ENCODE measurements at places on chromosomes 11 and 22.

GRCh38 chr11:127607487-127608085, 607.0 kb upstream of the KIRREL3 start:
- no peak for DNase-seq

DNA sequence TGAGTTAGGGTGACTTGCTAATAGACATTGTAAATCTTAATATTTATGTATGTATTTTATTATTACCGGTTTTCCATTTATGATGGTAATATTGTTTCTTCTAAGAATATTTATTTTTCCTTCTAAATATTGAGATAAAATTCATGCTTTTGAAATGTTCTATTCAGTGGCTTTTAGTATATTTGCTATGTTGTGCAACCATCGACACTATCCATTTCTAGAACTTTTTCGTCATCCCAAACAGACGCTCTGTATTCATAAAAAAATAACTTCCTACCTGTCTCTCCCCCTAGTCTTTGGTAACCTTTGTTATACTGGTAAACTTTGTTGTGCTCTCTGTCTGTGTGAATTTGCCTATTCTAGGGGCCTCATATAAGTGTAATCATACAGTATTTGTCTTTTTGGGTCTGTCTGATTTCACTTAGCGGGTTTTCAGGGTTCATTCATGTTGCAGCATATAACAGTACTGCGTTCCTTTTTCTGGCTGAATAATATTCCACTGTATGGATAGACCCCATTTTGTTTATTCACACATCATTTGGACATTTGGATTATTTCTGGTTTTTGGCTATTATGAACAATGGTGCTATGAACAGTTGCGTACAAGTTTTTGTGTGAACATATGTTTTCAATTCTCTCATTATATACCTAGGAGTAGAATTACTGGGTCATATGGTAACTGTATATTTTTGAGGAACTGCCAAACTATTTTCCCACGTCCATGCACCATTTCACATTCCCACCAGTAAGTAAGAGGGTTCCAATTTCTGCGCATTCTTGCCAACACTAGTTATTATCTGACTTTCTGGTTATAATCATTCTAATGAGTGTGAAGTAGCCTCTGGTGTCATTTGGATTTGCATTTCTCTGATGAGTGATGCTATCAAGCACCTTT, 15.9 kb downstream of the NEAT1 start:
- DNase-seq: no peak

DNA sequence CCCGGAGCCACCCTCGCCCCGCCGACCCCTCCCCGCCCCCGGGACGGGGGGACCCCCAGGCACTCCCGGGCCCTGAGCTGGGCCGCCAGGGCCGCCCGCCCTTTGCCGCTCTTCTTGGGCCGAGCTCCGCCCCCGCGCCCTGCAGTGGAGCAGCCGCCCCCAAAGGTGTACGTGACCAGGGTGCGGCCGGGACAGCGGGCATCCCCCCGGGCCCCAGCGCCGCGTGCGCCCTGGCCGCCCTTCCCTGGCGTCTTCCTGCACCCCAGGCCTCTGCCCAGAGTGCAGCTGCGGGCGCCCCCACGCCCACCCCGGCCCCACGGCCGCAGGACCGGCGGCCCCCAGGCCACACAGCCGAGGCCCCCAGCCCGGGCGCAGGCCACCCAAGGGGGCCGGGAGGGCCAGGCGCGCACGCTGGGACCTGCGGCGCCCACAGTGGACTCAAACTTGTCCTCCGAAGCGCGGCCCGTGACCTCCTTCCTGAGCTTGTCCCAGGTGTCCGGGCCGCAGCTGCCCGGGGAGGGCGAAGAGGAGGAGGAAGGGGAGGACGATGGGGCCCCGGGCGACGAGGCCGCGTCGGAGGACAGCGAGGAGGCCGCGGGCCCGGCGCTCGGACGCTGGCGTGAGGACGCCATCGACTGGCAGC, 7.4 kb downstream of the B4GALNT4 start:
- DNase-seq: no peak

- peak; percentile 79 for DNase-seq
These were observed 10.2 kb downstream of the SERPIND1 start for GRCh38 chr22:20783844-20784723.

DNA sequence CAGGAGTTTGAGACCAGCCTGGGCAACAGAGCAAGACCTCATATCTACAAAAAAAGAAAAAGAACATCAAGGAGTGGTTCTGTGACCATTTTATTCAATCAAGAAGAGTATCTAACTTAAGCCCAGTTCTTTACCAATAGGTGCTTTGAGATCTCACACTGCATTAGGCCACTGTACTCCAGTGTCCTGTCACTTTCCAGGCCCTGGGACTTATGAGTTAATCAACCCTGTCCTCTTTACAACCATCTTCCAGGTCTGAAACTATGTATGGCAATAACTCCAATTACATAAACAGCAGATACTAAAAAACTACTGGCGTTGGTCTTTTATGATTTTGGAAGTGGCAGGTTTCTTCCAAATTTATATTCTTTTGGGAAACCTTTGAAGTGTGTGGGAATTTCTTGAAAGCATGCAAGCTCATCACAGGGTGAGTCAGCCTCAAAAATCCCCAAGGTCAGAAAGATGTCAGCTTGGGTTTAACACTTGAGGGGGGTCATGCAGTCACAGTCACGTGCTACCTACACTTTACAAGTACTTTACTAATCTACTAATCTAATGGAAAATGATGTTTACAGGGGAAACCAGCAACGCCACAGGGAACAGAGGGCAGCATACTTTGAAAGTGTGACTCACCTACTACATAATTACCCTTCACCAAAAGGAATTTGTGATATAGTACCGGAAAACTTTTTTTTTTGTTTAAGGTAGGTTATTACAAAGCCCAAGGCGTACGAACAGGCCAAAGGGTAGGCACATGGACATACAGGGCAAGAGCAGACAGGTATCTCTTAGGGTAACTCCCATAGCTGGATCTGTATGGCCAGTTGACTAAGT, 15.6 kb downstream of the PISD start:
- DNase-seq: peak; percentile 64

- no peak for DNase-seq
These were observed 13.2 kb downstream of the MMP3 start for GRCh38 chr11:102830001-102830727.

DNA sequence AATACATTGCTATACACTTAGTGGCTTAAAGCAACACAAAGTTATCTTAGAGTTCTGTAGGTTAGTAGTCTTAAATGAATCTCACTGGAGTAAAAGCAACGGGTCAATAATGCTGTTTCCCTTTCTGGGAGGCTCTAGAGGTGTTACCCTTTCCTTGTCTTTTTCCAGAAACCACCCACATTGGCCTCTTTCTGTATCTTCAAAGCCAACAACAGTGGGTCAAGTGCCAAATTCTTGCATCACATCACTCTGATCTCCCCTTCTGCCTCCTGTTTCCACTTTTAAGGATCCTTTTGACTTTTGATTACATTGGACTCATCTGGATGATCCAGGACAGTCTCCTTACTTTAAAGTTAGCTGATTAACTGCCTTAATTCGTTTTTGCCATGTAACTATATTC, 93.6 kb downstream of the DDX10 start:
- no peak for DNase-seq

GRCh38 chr11:27307232-27307631, 55.8 kb downstream of the CCDC34 start:
- DNase-seq: no peak

DNA sequence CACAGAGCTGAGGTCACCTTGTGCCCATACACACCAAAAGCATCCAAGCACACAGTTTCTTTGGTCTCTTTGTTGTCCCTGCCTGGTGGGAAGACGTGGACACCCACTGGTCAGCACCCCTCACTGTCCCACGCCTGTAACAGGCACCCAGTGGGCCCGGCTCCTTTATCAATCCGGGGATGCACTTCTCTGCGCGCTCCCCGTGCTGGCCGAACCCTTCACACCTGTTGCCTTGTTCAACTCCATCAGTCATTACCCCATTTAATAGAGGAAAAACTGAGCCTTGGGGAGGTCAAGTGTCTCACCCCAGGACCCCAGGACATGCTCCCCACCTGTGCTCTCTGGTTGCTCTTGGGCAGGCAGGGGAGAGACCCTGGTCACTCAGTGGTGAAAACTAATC, 49.7 kb upstream of the FGF3 start:
- DNase-seq: no peak

- no peak for DNase-seq
These were observed 84.4 kb downstream of the PRR5L start for GRCh38 chr11:36380296-36381014.

DNA sequence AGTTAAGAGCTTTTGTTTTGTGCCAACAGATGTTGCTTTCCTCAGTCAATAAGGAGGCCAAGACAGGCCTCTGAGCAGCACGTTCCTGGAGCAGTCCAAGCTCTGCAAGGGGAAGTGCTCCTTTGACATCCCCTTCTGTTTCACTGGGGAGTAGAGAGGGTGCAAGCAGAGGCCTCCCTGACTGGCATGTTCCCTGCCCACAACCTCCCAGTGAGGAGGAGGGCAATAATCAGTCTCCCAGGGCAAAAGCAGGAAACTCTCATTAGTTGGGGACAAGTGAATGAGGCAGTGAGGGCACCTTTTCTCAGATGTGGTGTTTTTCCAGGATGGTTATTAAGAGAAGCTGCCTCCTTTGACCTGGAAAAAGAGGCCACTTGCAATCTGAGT, 79.5 kb upstream of the ZBED5 start:
- no peak for DNase-seq
